H4 (cell line): ENCODE measurements at places on chromosomes 1 and 21. TPM values are rescaled to one million over a fixed set of nuclear protein-coding genes. Genes with fewer than 3 reads are reported as not detected.

Gene RCSD1
- not detected in 2 replicates for total RNA-seq

Gene CCDC190
- total RNA-seq = not detected in 2 replicates

Gene FCRL6
- total RNA-seq = not detected in 2 replicates

Gene SLC26A9
- total RNA-seq = not detected in 2 replicates

Gene VASH2
- total RNA-seq = 0.31 and 2.5 TPM in 2 replicates

Gene SLAMF8
- total RNA-seq = 0.17 TPM in 1 of 2 replicates, not detected in the other

Gene SPRR1A
- not detected in 2 replicates for total RNA-seq

Gene SPATA1
- total RNA-seq = 0.17 TPM in 1 of 2 replicates, not detected in the other

Gene EPHA2
- 10.1 and 14.2 TPM in 2 replicates for total RNA-seq

Gene CGN
- total RNA-seq = 0.31 and 1.8 TPM in 2 replicates

Gene FAM78B
- total RNA-seq = 0.31 and 0.72 TPM in 2 replicates
